HFF-Myc (cell line): ENCODE measurements at places on chromosomes 6 and 20.

- no peak for DNase-seq
These were observed 78.0 kb upstream of the ELOVL5 start for GRCh38 chr6:53426667-53427270.

- no peak for DNase-seq
These were observed 99.0 kb downstream of the TMEM242 start for GRCh38 chr6:157224178-157224950.

- no peak for DNase-seq
These were observed 10.4 kb upstream of the TDRD6 start for GRCh38 chr6:46677314-46677654.

- no peak for DNase-seq
These were observed 97.9 kb upstream of the UST start for GRCh38 chr6:148648754-148649453.

- DNase-seq, result no peak
These were observed 369 bp downstream of the SLC4A11 start for GRCh38 chr20:3238616-3239025.

- no peak for DNase-seq
These were observed 473.5 kb downstream of the UTRN start for GRCh38 chr6:144758602-144759001.

- DNase-seq, result no peak
These were observed 55.0 kb downstream of the ADGRG6 start for GRCh38 chr6:142356884-142357225.

GRCh38 chr20:2169456-2170088, 67.9 kb downstream of the STK35 start:
- DNase-seq, result no peak

- DNase-seq, result no peak
These were observed 160.1 kb upstream of the CITED2 start for GRCh38 chr6:139534472-139535115.

DNA sequence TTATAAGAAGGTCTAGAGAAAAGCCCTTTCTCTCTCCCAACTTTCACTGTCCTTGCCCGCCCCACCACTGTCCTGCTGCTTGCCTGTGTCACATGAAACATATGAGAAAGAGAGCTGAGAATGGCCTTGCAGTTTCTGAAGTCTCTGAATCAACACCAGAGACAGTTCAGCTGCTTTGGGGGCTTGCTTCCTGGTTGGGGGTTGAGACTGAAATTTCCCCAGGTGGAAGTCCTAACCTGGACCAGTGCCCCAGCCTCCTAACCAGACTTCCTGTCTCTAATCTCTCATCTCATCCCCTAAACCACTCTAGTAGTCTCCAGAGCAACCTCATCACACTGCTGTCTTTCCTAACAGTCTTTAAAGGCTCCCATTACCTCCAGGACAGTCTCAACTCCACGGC, 10.7 kb downstream of the TRAM2 start:
- no peak for DNase-seq

DNA sequence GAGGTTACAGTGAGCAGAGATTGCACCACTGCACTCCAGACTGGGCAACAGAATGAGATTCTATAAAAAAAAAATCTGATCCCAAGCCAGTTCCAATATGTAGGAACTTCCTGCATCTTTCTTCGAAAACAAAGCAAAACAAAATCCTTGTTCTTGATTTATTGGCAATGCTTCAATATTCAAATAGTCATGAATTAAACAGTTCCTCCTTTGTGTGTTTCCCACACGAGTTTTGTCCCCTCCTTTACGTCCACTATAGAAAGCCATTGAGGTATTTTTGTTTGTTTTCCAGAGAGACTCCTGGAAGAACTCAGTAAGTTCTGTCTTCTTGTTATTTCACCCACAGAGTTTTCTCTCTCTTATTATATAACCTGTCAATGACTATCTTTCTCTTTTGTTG, 7.6 kb downstream of the BTN1A1 start:
- no peak for DNase-seq

DNA sequence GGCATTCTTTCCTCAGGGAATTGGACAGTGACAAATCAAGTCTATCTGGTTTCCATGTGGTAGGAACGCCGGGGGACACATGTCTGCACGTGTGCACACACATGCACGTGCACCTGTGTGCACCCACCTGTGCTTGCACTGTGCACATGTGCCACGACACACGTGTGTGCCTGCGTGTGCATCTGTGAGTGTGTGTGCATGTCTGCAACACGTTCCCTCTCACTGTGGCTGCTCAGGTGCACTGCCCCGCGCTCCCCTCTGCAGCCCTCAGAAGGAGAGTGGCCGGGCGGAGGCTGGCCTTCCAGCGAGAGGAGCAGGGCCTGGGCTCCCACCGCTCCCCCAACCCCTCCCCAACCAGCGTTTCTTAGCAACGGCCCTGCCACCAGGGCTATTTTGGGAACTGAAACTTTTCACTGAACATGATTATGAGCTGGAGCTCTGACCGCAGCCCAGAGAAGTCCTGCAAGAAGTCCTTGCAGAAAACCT, 147.8 kb downstream of the PHACTR3 start:
- DNase-seq, result no peak

DNA sequence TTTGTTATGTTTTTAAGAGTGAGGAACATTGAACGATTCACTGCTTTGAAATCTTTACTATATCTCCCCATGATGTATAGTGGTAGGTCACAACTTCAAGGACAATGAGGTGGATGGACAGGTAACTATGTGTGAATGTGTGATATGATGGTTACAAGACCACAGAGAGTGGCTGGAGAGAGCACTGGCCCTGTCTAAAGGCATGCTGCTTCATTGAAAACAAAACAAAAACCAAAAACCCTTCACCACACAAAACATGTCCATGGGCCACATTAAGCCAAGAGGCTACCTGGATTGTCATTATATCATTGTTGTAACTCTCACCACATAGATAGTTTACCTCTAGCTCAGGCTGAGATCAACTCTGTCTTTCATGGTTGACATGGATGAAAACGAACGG, 180.6 kb upstream of the TENT5A start:
- DNase-seq, result no peak

DNA sequence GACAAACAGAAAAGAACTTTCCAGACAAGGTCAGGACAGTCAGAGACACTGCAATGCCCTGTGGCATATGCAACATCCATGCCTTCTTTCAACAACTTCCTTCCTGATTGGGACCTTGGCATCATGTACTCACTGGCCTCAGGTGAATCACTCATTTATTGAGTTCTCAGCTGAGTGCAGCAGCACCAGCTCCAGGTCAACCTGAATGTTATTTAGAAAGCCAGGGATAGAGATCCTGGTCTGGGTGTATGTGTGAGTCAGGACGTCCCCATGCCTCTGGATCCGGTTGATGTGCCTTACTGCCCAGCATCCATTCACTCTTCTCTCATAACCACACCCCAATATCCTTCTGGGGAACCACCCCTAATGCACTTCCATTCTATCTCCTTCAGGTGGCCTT, 54.4 kb downstream of the SNRNP48 start:
- no peak for DNase-seq

GRCh38 chr6:120056085-120056484, 706.5 kb upstream of the MAN1A1 start:
- no peak for DNase-seq

DNA sequence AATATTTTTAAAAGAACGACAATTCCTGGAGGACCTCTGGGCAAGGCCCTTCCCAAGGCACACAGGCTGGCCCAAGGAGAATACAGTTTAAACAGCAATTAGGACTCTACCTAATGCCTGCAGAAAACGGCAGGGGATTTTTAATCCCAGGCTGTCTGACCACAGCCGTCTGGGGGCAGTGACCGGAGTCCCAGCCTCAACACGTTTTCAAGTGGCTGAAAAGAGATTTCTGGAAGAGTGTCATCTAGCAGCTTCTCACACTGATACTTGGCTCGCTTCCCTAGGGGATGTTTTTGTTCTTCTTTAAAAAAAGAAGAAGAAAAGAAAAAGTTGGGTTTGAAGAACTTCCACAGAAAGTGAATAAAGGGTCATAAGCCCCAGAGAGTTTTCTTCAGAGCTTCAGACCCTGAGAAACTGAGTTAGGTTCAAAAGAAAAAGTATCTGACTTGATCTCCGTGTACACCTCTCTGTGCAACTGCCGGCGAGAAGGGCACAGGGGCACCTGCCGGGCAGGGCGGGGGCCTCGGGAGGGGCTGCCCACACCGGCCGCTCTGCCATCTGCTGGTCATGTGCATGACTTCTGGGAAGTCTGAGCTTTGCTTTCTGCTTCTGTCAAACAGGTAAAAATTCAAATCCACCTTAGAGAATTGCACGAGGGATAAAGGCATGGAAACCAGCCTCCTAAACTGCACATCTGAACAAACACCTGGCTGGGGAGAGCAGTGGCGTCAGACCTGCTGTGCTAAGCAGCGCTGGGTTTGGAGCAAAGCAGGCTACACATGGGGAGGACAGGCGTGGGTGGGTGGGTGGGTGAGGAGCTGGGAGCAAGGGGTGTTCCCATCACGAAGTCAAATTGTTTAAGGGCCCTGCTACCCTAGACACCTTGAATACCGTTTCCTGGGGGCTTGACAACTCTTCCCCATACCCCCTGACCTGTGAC, 33.0 kb downstream of the RRBP1 start:
- DNase-seq, result no peak

DNA sequence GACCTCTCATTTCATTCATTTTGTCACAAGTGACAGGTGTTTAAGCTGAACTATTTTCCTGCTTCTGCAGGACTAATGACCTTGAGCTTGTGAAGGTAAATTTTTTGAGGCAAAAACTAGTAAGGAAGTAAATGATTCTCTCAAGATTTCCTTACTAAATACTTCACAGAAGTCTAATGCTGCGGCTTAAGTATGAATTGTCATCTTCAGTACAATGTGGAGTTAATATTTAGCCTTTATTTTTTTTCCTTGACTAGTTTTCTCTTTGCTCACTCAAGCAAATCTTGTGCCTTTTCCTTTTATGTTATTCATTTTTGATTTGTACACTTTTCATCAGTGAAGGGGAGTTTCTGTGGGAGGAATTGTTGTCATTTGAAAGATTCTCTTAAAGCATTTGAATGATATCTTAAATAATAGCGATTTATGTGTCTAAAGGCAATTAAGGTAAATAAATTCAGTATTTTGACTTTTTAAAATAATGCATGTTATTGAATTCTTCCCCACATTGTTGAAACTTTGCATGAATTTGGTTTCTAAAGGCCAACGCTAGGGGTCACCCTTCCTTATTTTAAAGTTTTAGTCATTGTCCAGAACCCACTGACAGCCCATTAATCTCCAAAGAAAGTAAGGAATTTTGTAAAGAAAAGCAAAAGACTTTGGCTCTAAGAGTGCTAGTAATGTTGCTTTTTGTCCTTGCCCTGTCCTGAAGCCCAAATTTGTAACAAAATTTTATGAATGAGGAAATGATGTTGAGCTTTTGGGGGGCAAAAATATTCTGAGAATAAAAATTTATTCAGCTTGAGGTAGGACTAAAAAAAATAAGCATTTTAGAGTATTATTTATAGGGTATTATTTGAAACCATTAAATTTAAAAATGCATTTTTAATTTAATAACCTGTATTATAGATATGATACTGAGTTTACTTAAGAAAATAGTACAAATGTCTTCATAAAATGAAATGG, 157.4 kb upstream of the LAMA2 start:
- DNase-seq, result peak; percentile 24

DNA sequence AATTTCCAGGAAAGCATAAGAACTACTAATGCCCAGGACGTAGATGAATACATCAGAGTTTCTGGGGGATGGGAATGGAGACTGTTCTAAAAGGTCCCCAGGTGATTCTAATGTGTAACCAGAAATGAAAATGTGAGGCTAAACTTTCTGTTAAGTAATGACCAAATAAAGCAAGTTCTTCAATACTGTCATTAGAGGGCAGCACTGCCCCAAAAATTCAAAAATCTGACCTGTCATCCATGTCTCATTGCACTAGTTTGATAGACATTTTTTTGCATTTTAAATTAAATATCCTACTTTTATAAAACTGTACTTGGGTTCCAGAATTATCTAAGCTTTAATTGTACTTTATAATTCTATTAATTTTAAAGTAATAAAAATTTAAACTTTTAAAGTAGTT, 94.9 kb downstream of the RFX6 start:
- DNase-seq, result peak; percentile 3

DNA sequence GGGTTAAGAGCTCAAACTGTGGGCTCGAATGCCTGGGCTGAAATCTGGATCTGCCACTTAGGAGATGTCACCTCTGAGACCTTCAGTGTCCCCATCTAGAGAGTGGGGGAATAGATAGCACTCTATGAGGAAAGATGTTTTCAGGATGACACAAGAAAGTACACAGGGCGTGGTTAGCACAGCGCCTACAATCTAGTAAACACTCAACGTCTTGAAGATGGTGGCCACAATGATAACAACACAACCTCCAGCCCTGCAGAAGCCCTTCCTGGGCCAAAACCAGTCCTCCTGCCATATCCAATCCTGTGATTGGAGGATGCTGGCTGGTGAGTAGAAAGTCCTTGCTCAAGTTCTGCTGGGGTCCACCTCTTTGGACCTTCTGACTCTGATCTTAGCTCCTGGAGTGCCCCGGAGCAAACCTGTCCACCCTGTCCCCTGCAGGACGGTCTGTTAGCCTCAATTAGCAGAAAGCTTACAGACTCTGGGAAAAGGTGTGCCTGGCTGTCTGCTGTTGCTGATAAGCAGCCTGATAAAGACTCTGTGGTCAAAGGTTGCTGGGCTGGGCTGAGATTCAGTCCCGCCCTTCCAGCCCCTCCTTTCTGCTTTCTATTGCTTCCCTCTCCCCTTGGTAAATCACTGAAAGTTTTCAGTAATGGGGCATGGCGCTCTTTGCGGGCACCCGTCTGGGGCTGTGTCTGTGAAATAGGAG, 8.2 kb downstream of the EDN3 start:
- no peak for DNase-seq

- no peak for DNase-seq
These were observed 43.8 kb downstream of the RALGAPA2 start for GRCh38 chr20:20668639-20669038.

GRCh38 chr6:16747232-16748024, 13.8 kb downstream of the ATXN1 start:
- DNase-seq, result no peak

DNA sequence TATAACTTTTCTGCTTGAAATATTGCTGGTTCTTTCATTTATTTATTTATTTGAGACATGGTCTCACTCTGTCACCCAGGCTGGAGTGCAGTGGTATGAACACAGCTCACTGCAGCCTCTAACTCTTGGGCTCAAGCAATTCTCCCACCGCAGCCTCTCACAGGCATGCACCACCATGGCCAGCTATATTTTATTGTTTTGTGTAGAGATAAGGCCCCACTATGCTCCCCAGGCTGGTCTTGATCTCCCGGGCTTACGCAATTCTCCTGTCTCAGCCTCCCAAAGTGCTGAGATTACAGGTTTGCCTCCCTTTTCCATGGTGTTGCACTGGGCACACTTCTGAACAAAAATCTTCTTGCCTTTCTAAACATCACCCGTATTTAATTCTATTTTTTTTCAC, 39.1 kb upstream of the RNGTT start:
- DNase-seq, result no peak

GRCh38 chr20:57615445-57615811, 4.8 kb downstream of the ZBP1 start:
- DNase-seq, result no peak

GRCh38 chr20:37516811-37517750, 4.0 kb upstream of the NNAT start:
- DNase-seq, result peak; percentile 53

DNA sequence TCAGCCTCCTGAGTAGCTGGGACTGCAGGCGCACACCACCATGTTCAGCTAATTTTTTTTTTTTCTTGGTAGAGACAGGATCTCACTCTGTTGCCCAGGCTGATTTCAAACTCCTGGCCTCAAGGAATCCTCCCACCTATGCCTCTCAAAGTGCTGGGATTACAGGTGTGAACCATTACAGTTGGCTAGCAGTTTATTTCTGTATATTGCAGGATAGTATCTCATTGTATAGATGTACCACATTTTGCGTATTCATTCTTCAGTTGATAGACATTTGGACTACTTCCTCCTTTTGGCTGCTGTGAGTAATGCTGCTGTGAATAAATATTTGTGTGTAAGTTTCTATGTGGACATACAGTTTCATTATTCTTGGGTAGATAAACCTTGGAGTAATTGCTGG, 32.9 kb downstream of the ASXL1 start:
- DNase-seq, result no peak
